ENCODE measurements at places on chromosomes 5 and 9. TPM values are rescaled to one million over a fixed set of nuclear protein-coding genes. Genes with fewer than 3 reads are reported as not detected.

DNA sequence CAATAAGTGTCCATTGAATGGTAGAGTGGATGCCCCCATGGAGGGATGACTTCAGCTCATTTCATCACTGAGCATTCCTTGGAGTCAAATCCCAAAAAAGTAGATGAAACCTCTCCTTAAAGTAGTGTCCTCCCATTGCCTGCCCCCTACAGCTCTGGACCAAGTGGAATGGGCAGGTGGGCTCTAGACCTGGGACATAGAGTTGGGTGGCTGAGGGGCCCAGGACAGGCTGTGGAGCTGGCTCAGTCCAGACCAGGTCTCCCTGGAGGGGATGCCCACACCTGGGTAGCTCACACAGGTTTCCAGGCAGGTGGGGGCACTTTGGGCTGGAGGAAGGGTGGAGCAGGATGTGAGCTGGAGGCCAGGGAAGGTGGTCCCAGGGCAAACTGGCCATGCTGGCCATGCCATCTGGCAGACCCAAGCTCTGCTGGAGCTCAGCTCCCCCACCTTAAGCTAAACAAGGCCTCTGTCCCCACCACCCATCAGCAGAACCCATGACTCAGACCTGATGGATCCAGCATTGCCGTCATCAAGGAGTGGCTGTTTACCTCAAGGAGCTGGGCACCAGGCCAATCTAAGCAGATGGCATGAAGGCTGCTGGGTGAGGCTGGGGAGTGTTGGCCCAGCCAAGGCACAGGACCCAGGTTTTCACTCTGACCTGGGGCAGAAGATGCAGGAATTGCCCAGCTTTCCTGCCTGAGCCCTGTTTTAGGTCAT, 6.2 kb upstream of the SPINK4 start:
- H3K4me1 ChIP-seq, result peaks cover 35% of the 10 kb centered on the region
- peaks cover 2% of the 10 kb centered on the region for H3K27me3 ChIP-seq
- no peak overlapping the region for H3K4me3 ChIP-seq

- H3K4me1 ChIP-seq, result no peaks in the 10 kb centered on the region
- H3K27me3 ChIP-seq, result no peaks in the 10 kb centered on the region
These were observed 229.5 kb downstream of the CD180 start for GRCh38 chr5:66967102-66967501.

GRCh38 chr5:40442346-40442745, 237.4 kb upstream of the PTGER4 start:
- H3K36me3 ChIP-seq, result no peaks in the 10 kb centered on the region
- H3K27me3 ChIP-seq, result no peaks in the 10 kb centered on the region
- DNase-seq, result peak; percentile 88
- 0 out of 2 replicates have a peak overlapping the region, but pooled peaks have one; percentile 1 for H3K4me3 ChIP-seq
- H3K4me1 ChIP-seq, result peaks cover 38% of the 10 kb centered on the region
- H3K27ac ChIP-seq, result peak overlapping the region; percentile 75

- H3K4me1 ChIP-seq, result peaks cover 8% of the 10 kb centered on the region
- H3K27ac ChIP-seq, result no peak overlapping the region
- no peak overlapping the region for H3K4me3 ChIP-seq
- no peaks in the 10 kb centered on the region for H3K36me3 ChIP-seq
These were observed 303.6 kb upstream of the MSX2 start for GRCh38 chr5:174420651-174421407.

- peaks cover 60% of the 10 kb centered on the region for H3K4me1 ChIP-seq
- H3K4me3 ChIP-seq, result no peak overlapping the region
- no peaks in the 10 kb centered on the region for H3K27me3 ChIP-seq
- H3K27ac ChIP-seq, result no peak overlapping the region
These were observed 476.3 kb downstream of the RAB3C start for GRCh38 chr5:59058969-59059687.

DNA sequence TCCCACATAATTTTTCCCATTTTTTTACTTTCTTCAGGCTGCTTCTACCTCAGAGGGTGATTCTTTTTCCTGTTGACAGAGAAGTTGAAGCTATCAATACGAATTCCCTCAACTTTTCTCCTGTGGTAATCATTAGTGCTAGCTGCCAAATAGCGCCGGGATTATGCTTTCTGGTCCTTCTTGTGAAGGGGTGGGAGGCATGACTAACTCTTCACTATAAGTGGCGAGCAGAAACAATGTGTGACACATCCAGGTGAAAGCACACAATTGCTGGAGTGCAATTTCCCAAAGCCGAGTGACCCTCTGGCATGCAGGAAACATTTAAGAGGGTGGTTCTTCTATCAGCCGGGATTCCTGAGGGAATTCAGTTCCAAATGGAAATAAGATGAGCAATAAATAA, 56.0 kb downstream of the TRPC7 start:
- H3K27ac ChIP-seq, result no peak overlapping the region
- H3K27me3 ChIP-seq, result no peaks in the 10 kb centered on the region
- H3K4me3 ChIP-seq, result no peak overlapping the region
- no peaks in the 10 kb centered on the region for H3K36me3 ChIP-seq
- DNase-seq, result no peak
- H3K4me1 ChIP-seq, result no peaks in the 10 kb centered on the region

- no peak for DNase-seq
- peaks cover 72% of the 10 kb centered on the region for H3K27me3 ChIP-seq
- no peak overlapping the region for H3K4me3 ChIP-seq
- H3K36me3 ChIP-seq, result no peaks in the 10 kb centered on the region
These were observed 3.4 kb downstream of the BTNL9 start for GRCh38 chr5:181043285-181044092.

GRCh38 chr9:85258823-85259370, 482.9 kb downstream of the AGTPBP1 start:
- no peaks in the 10 kb centered on the region for H3K36me3 ChIP-seq
- no peaks in the 10 kb centered on the region for H3K27me3 ChIP-seq
- DNase-seq, result peak; percentile 39
- no peaks in the 10 kb centered on the region for H3K4me1 ChIP-seq

DNA sequence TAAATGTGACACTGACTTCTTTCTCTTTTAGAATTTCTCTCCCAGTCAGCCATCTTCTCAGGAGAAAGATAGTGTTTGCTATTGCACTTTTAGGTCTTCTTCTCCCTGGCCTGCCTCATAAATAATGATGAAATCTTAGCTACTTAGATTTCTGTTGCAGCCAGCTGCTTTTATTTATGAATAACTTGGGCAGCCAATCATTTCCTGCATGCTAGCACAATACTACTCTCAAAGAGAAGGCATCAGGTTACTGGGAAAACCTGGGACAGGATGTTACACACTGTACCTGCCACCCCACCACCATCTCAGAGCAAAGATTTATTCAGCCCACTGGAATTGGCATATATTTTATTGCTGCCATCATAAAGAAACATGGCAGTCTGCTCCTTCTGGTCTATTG, 266.6 kb downstream of the PRELID2 start:
- H3K27me3 ChIP-seq, result no peaks in the 10 kb centered on the region
- no peak for DNase-seq
- no peak overlapping the region for H3K4me3 ChIP-seq
- H3K27ac ChIP-seq, result no peak overlapping the region

- H3K27ac ChIP-seq, result no peak overlapping the region
- H3K36me3 ChIP-seq, result no peaks in the 10 kb centered on the region
- peaks cover 40% of the 10 kb centered on the region for H3K4me1 ChIP-seq
- DNase-seq, result no peak
These were observed 2.4 kb upstream of the FAM78A start for GRCh38 chr9:131278702-131279111.

- no peaks in the 10 kb centered on the region for H3K4me1 ChIP-seq
- no peaks in the 10 kb centered on the region for H3K36me3 ChIP-seq
- DNase-seq, result no peak
These were observed 174.9 kb upstream of the ADCY2 start for GRCh38 chr5:7221041-7221440.

- H3K4me3 ChIP-seq, result no peak overlapping the region
- H3K4me1 ChIP-seq, result peaks cover 60% of the 10 kb centered on the region
- DNase-seq, result peak; percentile 92
- H3K27ac ChIP-seq, result peak overlapping the region; percentile 41
- H3K36me3 ChIP-seq, result no peaks in the 10 kb centered on the region
These were observed 26.2 kb downstream of the WWC1 start for GRCh38 chr5:168317521-168318147.

DNA sequence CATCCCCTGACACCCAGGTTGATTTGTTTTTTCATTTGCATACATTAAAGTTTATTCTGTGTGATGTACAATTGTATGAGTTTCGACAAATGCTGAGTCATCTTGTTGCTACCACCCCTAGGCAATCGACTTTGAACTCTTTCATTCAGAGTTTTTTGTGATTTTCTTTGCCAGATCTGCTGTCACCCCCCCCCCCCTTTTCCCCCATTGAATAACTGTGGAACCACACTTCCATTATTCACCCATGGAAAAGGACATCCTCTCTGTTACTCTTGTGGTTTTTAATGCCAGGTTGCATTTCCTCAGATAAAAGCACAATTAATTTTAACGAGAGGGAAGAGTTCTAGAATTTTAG, 13.7 kb upstream of the FAM120AOS start:
- no peak overlapping the region for H3K4me3 ChIP-seq
- H3K36me3 ChIP-seq, result peaks cover 1% of the 10 kb centered on the region
- H3K4me1 ChIP-seq, result peaks cover 93% of the 10 kb centered on the region
- H3K27me3 ChIP-seq, result no peaks in the 10 kb centered on the region
- peak overlapping the region; percentile 68 for H3K27ac ChIP-seq

Gene DNAI1
- total RNA-seq, result not detected

Gene PDE6A
- not detected for total RNA-seq

Gene CSF2
- total RNA-seq, result not detected

Data from HepG2 (cell line).